ENCODE measurements at places on chromosomes 2 and 18.

DNA sequence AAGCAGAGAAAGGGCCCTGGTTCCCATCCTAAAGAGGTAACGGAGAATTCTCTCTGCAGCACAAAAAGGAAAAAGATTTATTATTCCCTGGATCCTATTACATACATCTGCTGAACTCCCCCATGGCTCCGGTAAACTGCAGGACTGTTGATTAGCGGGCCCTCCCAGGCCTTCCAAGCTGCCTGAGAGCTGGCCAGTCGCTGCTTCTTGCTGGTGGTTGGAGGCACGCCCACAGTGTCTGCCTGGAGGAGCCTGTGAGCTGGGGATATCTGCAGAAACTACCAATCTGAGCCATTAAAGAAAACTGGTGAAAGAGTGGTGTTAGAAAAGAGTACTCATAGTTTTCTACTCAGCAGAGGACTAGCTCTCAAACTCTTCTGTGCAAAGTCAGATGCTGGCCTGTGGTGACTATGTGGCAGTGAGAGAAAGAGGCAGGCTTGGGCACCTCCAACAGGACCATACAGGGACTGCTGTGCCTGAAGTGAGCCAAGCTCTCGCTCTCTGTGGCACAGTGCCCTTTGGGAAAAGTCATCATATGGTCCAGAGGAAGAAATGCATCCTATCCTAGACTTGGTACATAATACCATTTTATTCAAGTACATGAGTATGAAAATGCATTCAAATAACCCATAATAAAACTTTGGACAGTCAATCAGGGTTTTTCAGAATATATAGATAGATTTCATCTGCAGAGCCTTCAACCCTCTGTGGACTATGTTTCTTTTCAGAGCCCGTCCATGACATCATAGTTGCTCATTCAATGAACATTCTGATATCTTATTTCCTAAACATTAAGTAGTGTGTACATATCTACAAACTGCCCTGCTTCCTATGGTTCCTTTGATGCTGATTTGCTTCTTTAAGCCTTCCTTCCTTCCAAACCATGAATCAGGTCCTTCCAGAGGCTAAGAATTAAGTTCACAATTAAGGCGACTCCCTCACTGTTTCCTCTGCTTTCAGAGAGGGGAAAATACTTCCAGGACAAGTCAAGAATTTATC, 242.0 kb upstream of the LYPD1 start:
- DNase-seq, result peak; percentile 50

DNA sequence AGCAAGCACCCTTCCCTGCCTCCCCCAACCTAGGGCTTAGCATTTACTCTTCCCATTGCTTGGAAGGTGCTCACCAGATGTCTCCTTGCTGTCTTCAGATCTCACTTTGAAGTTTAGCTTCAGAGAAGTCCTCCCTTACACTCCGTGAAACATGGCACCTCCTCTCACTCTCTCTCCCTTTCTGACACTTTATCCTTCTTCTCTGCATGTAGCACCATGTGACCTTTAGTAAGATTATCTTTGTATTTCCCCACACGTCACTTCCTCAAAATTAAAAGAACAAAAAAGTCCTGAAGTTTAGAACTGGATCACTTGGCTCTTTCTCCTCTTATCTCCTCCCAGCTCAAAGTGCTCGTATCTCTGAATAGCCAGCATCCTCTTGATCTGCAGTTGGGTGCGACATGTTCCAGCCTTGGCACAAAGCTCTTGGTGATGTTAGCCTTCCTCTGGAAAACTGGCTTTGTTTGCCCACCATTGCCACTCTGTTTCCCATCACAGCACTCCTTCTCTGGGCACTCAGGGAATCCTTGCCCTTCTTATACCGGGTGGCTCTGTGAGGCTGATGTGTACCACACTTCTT, 40.6 kb upstream of the EPAS1 start:
- no peak for DNase-seq

- DNase-seq, result no peak
Observed at GRCh38 chr2:71938659-71939587, 208.7 kb downstream of the CYP26B1 start.

- no peak for DNase-seq
Observed at GRCh38 chr2:37654932-37655841, 16.3 kb downstream of the CDC42EP3 start.

- no peak for DNase-seq
Observed at GRCh38 chr2:85839461-85839860, 49.3 kb downstream of the ST3GAL5 start.

GRCh38 chr2:155525199-155525598, 807.3 kb downstream of the NR4A2 start:
- DNase-seq, result no peak

DNA sequence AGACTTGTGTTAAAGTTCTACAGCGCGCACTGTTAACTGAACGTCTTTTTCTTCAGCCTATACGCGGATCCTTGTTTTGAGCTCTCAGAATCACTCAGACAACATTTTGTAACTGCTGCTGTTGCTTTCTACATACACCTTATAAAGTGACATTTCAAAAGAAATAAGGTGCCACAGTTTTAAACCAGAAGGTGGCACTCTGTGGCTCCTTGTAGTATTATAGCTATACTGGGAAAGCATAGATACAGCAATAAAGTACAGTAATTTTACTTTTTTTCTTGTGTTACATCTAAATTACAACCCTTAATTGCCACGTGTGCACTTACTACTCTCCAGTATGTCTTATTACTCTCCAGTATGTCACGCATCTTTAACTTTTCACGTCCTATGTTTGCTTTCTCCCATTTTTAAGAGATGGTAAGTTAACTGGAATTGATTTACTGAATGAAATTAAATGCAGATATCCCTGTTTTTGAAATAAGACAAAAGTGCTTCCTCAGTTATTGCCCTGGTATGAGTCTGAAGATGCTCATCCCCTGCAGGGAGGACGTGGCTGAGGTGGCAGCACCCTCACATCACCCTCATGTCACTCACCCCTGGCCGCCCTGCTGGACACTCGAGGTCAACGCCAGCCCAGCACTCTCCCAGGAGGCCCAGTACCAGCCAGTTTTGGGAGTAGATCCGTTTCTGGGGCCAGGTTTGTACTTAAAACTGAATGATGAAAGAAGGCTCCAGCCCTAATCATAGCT, 37.8 kb downstream of the GORASP2 start:
- DNase-seq, result no peak

DNA sequence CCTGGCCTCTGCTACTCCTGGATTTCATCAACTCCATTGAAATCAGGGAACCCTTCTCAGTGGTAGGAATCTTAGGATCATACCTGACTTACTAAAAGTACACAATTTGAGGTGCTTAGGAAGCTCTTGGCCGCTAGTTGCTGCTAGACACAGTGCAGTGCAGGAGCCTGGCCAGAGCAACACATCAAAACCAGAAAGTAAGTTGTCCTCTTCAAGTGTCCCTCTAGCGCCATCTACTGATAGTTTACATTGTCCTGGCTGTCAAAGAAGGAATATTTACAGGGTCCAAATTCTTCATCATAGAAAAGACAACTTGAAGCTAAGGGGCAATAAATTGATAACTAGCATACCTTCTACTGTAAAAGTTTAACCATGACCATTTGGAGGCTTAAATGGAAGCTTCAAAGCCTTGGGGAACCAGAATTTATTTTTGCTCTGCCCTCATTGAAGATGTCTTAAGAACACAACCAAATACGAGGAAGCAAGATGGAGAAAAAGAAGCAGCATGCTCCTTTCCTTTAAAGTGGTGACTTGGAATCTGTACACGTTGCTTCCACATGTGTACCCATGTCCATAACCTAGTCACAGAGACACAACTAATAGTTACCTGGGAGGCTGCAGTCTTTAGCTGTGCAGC, 889.1 kb upstream of the GCFC2 start:
- DNase-seq, result peak; percentile 62

DNA sequence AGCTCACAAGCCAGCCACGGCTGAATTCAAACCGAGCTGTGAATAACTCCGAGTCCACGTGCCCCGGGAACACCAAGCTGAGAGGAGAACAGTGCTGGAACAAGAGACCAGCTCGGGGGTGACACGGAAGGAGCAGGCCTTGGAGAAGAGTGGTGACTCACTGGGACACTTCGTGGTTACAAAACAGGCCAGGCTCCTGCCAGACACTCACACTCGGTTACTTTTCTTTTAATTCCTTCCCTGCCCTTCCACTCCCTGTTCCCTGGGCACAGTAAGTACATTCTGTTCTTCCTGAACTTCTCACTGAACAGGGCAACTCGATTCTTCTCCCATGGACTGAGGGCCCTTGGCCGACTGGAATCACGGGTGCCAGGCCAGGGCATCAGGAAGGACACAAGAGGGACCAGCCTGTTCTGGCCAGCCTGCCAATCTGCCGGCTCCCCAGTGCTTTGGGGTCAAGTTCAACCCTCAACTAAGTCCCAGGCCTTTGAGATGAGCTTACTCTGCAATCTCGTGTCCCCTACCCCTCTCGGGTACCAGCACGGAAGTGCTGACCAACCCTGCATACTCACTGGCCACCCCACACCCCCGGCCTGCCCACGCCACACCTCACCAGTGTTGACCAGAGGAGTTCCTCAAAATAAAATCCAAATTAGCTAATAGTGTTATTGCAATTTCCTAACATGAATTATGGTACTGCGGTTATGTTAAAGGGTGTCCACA, 87.5 kb downstream of the TFCP2L1 start:
- peak; percentile 22 for DNase-seq

- DNase-seq, result no peak
Observed at GRCh38 chr2:63667132-63667700, 78.5 kb downstream of the MDH1 start.

DNA sequence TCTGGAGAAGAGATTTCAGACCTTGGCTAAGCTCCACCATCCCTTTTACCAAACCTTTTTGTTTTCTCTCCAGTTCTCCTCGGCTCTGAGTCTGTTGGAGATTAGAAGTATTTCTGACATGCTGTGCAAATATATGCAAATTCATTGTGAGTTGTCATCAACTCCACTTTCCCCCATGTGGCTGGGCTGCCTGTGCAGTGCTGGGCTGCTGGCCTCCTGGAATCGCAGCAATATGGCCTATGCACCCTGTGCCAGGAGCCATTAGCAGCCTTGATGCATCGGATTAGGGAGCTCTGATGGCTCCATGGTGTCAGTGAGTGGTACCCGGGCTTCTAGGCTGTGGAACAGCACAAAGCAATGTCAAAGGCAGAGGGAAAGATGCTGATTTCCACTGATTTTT, 80.0 kb downstream of the GPR39 start:
- DNase-seq, result no peak

GRCh38 chr2:6081955-6082624, 389.9 kb downstream of the SOX11 start:
- DNase-seq, result no peak

- DNase-seq, result no peak
Observed at GRCh38 chr2:99854236-99854852, 288.0 kb downstream of the AFF3 start.

GRCh38 chr2:230657462-230657861, 55.2 kb upstream of the CAB39 start:
- no peak for DNase-seq

DNA sequence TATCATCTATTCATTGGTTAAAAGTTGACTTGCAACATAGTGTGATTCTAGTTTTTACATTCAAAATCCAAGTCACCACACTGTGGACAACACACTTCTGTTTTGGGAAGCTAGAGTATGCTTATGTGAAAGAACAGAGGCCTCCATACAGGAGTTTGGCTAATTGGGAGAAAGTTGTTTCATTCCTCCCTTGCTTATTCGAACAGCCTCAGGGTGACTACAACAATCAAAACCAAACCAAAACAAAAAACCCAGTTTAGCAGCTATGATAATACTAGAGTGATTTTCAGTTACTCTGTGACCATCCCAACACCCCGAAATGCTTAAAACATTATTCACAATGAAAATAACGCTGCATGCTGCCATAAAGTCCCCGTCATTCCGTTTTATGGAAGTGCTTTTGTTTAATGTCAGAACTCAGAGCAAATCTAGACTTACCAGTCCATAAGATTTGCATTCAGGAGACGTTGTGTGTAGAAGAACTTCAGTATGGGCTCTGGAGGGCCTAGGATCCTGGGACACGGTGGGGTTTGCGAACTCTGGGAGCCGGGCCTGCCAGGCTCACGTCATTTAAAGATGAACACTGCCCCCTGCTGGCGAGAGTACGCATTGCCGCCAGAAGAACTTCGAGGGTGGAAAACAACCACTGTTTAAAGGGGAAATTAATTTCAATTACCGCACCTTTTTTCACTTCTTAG, 111.4 kb downstream of the FTCDNL1 start:
- DNase-seq, result peak; percentile 60

DNA sequence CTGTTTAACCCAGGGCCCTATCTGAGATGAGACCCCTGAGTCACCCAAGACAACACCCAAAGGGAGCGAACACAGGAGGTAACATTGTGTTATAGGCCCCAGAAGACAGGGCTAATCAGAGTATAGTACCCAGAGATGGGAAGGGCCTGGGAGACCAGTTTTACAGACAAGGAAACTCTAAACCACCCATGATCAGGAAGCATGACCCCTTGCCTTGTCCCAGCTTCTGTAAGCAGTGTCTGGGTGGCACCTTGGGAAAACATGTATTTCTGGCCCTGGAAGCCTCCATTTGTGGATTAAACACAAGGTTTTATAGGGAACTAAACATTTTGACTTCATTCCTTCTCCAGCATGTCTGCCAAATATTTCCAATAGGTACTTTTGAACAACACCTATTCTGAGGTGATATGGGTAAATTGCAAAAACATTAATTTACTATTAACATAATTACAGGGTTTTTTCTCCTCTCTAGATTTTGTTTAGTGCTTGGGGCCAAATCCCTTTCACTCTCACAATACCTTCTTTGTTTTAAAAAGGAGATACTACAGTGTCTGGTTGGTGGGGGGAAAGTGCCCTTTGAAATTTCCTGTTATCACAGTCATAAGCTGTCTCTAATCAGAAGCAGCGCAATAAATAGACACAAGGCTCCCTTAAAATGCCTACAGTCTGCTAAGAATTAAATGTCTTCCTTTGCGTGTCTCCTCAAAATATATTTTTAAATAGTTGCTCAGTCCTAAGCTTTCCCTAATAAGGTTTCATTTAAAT, 341.1 kb downstream of the BCL11A start:
- no peak for DNase-seq

GRCh38 chr2:105739944-105740530, 4.7 kb upstream of the NCK2 start:
- DNase-seq, result no peak

GRCh38 chr2:43481927-43482542, 113.8 kb downstream of the THADA start:
- no peak for DNase-seq

DNA sequence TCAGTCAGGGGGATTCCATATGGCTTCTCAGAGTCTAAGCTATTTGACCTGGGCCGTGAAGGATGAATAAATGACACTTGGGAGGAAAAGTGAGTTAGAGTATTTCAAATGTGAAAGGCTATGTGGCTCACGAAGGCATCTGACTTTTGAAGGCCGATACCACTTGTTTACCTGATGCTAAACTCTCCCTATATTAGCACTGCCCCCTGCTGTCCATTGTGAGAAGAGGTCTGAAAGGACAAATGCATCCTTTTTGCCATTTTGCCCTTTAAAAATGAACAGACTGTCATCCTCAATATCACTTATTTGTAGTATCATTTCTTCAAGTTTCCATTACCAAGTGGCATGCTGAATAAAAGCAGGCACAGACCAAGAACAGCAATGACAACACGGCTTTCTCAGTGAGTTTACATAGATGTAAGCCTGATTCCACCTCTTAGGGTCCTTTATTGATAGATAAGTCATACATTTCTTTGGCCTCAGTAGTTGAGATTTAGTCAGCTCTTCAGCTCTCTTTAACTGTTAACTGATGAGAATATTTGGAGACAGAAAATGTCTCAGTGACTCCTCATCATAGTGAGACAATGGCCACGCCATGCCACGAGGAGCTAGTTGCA, 40.1 kb downstream of the DOCK10 start:
- peak; percentile 69 for DNase-seq
